ENCODE measurements at places on chromosomes 11 and 22. TPM values are rescaled to one million over a fixed set of nuclear protein-coding genes. Genes with fewer than 3 reads are reported as not detected.

The PKP3 gene
- total RNA-seq = not detected

The ANO9 gene
- total RNA-seq = 94.2 TPM

The MIOX gene
- total RNA-seq = 0.23 TPM

The CSNK2A3 gene
- 1.0 TPM for total RNA-seq

The CHRM1 gene
- not detected for total RNA-seq

The FOLR3 gene
- not detected for total RNA-seq

The HBG1 gene
- total RNA-seq = not detected

The SCN3B gene
- not detected for total RNA-seq
